ENCODE measurements at places on chromosomes 2 and 18. TPM values are rescaled to one million over a fixed set of nuclear protein-coding genes. Genes with fewer than 3 reads are reported as not detected.

The TSPYL6 gene
- total RNA-seq = not detected

DNA sequence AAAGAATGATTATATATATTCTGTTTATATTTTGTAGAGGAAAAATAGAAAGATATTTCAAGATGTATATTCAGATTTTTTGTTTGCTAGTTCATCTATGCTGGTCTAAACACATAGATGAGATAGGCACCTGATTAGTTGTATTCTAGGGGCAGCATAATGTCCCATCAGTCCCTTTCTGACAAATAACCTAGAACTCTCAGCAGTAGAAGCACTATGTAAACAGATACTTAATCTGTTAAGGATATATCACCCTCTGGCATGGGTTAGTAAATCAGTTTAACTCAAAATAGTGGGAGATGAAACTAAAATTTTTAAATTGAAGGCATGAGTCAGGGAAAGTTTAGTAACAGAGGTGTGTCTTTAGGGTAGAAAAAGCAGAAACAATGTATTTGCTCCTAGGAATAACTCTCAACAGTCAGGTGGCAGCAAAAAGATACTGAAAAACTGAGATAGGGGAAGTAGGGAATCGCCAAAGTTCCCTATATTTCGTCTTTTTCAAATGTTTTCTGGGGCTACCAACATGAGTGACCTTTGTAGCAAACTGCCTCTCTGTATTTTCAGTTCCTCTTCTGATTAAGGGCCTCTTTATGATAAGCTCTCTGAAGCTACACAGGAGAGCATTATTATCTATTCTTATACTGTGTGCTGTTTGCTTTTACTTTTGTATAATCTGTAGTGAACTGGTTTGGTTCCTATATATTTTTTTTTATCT lies 5.7 kb downstream of the PPP1R1C start:
- H3K36me3 ChIP-seq = no peaks in the 10 kb centered on the region
- H3K4me3 ChIP-seq = no peak overlapping the region
- no peak overlapping the region for H3K27ac ChIP-seq
- H3K27me3 ChIP-seq = peaks cover 14% of the 10 kb centered on the region
- no peak for DNase-seq

DNA sequence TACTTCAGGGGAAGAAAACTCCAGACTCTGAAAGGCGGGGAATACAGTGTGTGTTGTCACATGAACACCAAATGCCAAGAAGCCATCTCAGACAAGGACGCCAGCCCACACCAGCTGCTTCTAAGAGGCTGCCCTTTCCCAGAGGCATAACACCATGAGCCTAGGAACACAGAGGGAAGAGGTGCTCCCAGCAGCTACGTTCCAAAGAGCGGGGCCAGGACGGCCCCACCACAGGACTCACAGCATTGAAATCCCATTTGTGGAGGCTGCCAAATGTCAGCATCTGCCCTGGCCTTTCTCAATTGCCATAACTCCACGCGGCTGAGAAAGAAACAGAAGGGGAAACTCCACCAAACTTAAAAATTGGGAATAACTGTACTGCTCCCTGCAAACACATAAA lies 20.1 kb upstream of the ID2 start:
- peaks cover 17% of the 10 kb centered on the region for H3K4me1 ChIP-seq
- H3K36me3 ChIP-seq = no peaks in the 10 kb centered on the region
- no peak for DNase-seq
- H3K4me3 ChIP-seq = no peak overlapping the region

- no peak overlapping the region for H3K27ac ChIP-seq
- peaks cover 12% of the 10 kb centered on the region for H3K4me1 ChIP-seq
- no peak for DNase-seq
- H3K4me3 ChIP-seq = no peak overlapping the region
- peaks cover 11% of the 10 kb centered on the region for H3K27me3 ChIP-seq
These were observed 80.5 kb downstream of the BCL2L11 start for GRCh38 chr2:111201214-111201613.

DNA sequence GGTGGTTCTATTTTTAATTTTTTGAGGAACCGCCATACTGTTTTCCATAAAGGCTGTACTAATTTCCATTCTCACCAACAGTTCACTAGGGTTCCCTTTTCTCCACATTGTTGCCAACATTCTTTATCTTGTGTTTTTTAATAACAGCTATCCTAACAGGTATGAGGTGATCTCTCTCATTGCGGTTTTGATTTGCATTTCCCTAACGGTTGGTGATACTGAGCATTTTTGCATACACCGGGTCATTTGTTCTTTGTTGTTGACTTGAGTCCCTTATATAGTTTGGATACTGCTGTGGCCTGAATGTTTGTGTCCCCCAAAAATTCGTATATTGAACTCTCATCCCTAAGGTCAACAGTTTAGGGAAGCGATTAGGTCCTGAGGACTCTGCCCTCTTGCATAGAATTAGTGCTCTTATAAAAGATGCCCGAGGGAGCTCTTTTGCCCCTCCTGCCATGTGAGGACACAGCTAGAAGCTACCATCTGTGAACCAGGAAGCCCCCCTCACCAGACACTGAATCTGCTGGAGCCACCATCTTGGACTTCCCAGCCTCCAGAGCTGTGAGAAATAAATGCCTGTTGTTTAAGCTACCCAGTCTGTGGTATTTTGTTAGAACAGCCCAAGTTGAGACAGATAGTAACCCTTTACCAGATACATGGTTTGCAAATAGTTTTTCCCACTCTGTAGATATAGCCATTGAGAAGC lies 4.7 kb downstream of the IMP4 start:
- H3K27me3 ChIP-seq = no peaks in the 10 kb centered on the region
- H3K4me3 ChIP-seq = no peak overlapping the region
- peaks cover 12% of the 10 kb centered on the region for H3K4me1 ChIP-seq
- peaks cover 61% of the 10 kb centered on the region for H3K36me3 ChIP-seq
- no peak overlapping the region for H3K27ac ChIP-seq

- H3K27ac ChIP-seq = no peak overlapping the region
- no peaks in the 10 kb centered on the region for H3K36me3 ChIP-seq
- DNase-seq = no peak
These were observed 21.4 kb upstream of the FAM228A start for GRCh38 chr2:24153478-24153877.

DNA sequence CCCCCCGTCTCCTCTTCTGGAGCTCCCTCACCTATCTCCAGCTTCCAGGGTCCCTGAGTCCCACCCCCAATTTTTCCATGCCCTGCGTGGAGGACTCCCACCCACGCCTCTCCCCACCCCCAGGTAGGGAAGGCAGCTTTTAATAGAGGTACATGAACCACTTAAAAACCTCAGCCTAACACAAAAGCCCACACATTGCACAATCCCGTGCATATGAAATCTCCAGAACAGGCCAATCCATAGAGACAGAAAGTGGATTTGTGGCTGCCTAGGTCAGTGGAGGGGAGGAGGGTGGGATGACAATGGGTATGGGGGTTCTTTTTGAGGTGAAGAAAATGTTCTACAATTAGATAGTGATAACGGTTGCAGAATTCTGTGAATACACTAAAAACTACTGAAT lies 145.6 kb downstream of the CABLES1 start:
- no peak overlapping the region for H3K4me3 ChIP-seq
- no peaks in the 10 kb centered on the region for H3K27me3 ChIP-seq
- H3K36me3 ChIP-seq = peaks cover 4% of the 10 kb centered on the region
- DNase-seq = no peak

- peaks cover 1% of the 10 kb centered on the region for H3K36me3 ChIP-seq
- no peak for DNase-seq
- H3K4me3 ChIP-seq = no peak overlapping the region
These were observed 148.5 kb downstream of the ZFP36L2 start for GRCh38 chr2:43077876-43078275.

The SLC23A3 gene
- total RNA-seq = 1.8 TPM

- H3K4me3 ChIP-seq = no peak overlapping the region
- H3K36me3 ChIP-seq = no peaks in the 10 kb centered on the region
- no peaks in the 10 kb centered on the region for H3K4me1 ChIP-seq
- no peak for DNase-seq
- peaks cover 9% of the 10 kb centered on the region for H3K27me3 ChIP-seq
These were observed 27.4 kb upstream of the MRO start for GRCh38 chr18:50847192-50847591.

The BOLA3 gene
- total RNA-seq = 103 TPM

DNA sequence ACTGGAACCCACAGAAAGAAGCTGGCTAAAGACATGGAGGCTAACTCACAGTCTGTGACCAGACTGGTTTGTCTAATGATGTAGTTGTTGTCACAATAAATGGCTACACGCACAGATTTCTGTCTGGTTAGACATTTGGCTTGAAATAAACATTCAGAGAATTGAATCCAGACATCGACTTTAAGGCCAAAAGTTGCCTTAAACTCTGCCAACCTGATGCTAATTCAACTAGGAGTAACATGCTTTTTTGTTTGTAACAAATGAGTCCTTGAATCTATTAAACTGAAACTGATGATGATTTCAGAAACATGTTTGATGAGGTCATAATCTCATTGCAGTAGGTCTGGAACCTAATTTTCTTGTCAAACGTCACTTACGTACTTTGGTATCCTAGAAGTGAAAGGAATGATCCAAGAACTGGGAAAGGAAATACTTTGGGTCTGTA lies 123.8 kb downstream of the ERBB4 start:
- no peaks in the 10 kb centered on the region for H3K4me1 ChIP-seq
- no peaks in the 10 kb centered on the region for H3K27me3 ChIP-seq
- H3K4me3 ChIP-seq = no peak overlapping the region
- no peak for DNase-seq
- H3K27ac ChIP-seq = no peak overlapping the region

GRCh38 chr2:157822993-157823392 lies 53.1 kb downstream of the ACVR1 start:
- H3K27ac ChIP-seq = no peak overlapping the region
- peaks cover 50% of the 10 kb centered on the region for H3K36me3 ChIP-seq
- no peaks in the 10 kb centered on the region for H3K27me3 ChIP-seq
- H3K4me3 ChIP-seq = no peak overlapping the region
- H3K4me1 ChIP-seq = peaks cover 16% of the 10 kb centered on the region

The ZNF804A gene
- total RNA-seq = not detected

GRCh38 chr18:2992995-2993877 lies 19.7 kb downstream of the LPIN2 start:
- DNase-seq = no peak
- no peaks in the 10 kb centered on the region for H3K27me3 ChIP-seq
- peak overlapping the region; percentile 94 for H3K27ac ChIP-seq
- peak overlapping the region; percentile 75 for H3K4me3 ChIP-seq
- H3K36me3 ChIP-seq = peaks cover 49% of the 10 kb centered on the region

- no peaks in the 10 kb centered on the region for H3K4me1 ChIP-seq
- H3K36me3 ChIP-seq = no peaks in the 10 kb centered on the region
- DNase-seq = no peak
- H3K4me3 ChIP-seq = no peak overlapping the region
- H3K27ac ChIP-seq = no peak overlapping the region
These were observed 16.6 kb downstream of the KCTD1 start for GRCh38 chr18:26531605-26532298.

DNA sequence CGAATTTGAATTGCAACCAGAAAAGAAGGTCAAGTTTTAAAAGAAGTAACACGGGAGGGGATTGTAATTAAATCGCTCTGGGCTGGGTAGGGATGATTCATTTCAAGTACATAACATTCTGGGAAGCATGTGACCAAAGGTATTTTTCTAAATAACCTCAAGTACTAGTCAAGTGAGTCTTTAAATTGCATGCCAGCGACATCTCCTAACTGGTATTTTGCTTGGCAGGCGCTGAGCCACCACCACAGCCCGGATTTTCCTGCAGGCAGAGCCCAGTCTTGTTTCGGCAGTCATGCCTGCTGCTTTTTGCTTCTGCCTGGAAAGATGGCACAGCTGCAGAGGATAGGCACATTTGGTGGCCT lies 33.7 kb upstream of the NPAS2 start:
- H3K27ac ChIP-seq = no peak overlapping the region
- DNase-seq = no peak
- no peaks in the 10 kb centered on the region for H3K36me3 ChIP-seq

The AFF3 gene
- total RNA-seq = 5.7 TPM

- H3K27ac ChIP-seq = peak within 1 kb of the TSS; percentile 95
- peaks cover 39% of the 10 kb centered on the region for H3K36me3 ChIP-seq
- peak within 1 kb of the TSS; percentile 100 for H3K4me3 ChIP-seq
These were observed at the start of gene ITPRIPL1 for GRCh38 chr2:96325041-96325883. Gene ITPRIPL1, plus strand, starts transcription at chr2:96325317. Its CDS starts 523 bp downstream, at chr2:96325840.

The EIF2B4 gene
- total RNA-seq = 52.0 TPM

The SERPINB3 gene
- total RNA-seq = not detected

- no peak overlapping the region for H3K4me3 ChIP-seq
- DNase-seq = no peak
- no peaks in the 10 kb centered on the region for H3K27me3 ChIP-seq
- H3K4me1 ChIP-seq = peaks cover 9% of the 10 kb centered on the region
These were observed 15.2 kb downstream of the NFATC1 start for GRCh38 chr18:79410731-79411613.

DNA sequence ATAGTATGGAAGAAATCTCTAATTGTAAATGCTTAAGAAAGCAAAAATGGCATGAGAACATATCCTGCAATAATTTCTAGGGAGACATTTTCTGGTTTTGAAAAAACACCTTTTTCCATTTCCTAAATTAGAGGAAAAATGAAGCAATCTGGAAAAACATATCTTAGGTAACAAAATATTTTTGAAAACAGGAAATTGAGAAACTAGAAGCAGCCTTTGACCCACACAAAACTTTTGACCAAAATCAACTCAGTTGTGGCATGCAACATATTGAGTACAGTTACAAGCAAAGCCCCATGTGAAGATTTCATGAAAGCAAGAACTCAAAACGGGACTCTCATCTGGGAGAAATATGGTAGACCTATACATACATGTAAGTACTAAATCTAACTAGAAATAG lies 28.6 kb upstream of the CHAC2 start:
- H3K27me3 ChIP-seq = no peaks in the 10 kb centered on the region
- H3K36me3 ChIP-seq = peaks cover 25% of the 10 kb centered on the region
- H3K4me1 ChIP-seq = peaks cover 11% of the 10 kb centered on the region

The CABYR gene
- total RNA-seq = 1.3 TPM

The ADCY3 gene
- total RNA-seq = 103 TPM

GRCh38 chr2:224551693-224552092 lies 33.5 kb downstream of the CUL3 start:
- no peak for DNase-seq
- H3K27ac ChIP-seq = no peak overlapping the region
- H3K36me3 ChIP-seq = peaks cover 30% of the 10 kb centered on the region
- no peak overlapping the region for H3K4me3 ChIP-seq

- no peaks in the 10 kb centered on the region for H3K27me3 ChIP-seq
- H3K4me1 ChIP-seq = peaks cover 13% of the 10 kb centered on the region
- H3K27ac ChIP-seq = peak overlapping the region; percentile 31
These were observed 39.9 kb upstream of the DARS1 start for GRCh38 chr2:136025057-136025973.

GRCh38 chr2:46535360-46535759 lies 56.0 kb downstream of the TMEM247 start:
- peaks cover 4% of the 10 kb centered on the region for H3K27me3 ChIP-seq
- peaks cover 27% of the 10 kb centered on the region for H3K4me1 ChIP-seq
- H3K4me3 ChIP-seq = peak overlapping the region; percentile 8
- no peak overlapping the region for H3K27ac ChIP-seq
- DNase-seq = peak; percentile 72

The SPC25 gene
- total RNA-seq = 22.8 TPM

Data from activated CD4-positive, alpha-beta T cell treated with anti-CD3 and anti-CD28 coated beads, Interleukin-2, amount 10 ng/mL, durations not matched to agents 24 days and 14 days (primary cell).